ENCODE measurements at places on chromosomes 11 and 22. TPM values are rescaled to one million over a fixed set of nuclear protein-coding genes. Genes with fewer than 3 reads are reported as not detected.

MMP1 gene
- not detected for total RNA-seq

FJX1 gene
- 18.4 TPM for total RNA-seq

KCNJ5 gene
- not detected for total RNA-seq

DNA sequence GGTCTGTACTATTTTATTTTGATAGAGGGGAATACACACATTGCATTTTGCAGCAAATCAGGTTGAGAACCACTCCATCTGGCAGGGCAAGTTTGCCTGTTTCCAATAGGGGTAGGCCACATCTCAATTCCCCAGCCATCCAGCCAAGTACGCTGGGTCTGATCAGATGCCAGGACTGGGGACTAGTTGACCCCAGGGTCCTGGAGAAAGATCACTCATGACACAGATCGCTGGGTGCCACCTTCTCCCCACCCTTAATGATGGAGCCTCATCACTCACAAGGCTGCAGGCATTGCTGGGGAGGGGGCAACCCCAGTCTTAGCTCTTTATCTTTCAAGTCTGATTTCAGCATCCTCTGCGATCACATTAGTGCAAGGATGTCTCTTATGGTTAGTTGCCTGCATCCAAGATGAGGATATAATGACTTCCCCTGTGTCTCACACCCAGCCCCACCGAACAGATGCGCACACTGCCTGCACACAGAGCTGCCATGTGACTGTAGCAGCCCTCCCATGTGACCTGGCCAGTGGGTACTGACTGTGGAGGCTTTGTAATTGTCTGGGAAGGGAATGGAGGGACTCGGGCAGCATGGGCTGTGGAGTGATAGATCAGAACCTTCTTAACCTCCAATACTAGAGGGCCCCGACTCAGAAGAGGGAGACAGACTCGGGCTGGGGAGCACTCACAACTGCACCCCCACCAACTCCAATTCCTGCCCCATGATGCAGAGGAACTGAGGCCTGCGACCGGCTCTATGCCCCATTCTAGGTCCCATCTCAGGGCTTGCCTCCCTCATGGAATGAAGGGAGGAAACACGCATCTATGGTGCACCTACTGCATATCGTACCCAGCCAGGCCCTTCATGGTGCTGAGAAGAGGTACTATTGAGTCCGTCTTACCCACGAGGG is 155.8 kb downstream of the DSCAML1 start:
- no peak for DNase-seq

DNA sequence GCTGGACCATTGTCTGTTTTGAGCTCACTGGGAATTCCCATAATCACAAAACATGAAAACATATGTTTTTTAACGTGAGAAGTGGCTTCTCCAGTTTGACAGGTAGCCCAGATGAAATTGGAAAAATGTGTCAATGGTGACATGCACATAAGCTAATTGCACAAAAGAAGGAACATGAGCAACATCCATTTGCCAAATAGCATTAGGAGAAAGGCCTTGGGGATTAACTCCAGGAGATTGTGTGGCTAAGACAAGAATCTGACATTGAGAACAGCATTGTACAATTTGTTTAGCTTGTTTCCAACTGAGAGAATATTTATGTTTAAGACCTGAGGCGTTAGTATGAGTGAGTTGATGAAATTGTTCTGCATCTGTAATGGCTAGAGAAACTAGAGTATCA is 147.0 kb upstream of the API5 start:
- DNase-seq = no peak
